SJCRH30 (cell line): ENCODE measurements at places on chromosomes 4 and X.

GRCh38 chrX:10087391-10087790 is 69.4 kb upstream of the CLCN4 start:
- H3K27me3 ChIP-seq: no peaks in the 10 kb centered on the region
- H3K27ac ChIP-seq: no peak overlapping the region
- DNase-seq: no peak
- no peak overlapping the region for H3K4me3 ChIP-seq
- H3K36me3 ChIP-seq: no peaks in the 10 kb centered on the region

DNA sequence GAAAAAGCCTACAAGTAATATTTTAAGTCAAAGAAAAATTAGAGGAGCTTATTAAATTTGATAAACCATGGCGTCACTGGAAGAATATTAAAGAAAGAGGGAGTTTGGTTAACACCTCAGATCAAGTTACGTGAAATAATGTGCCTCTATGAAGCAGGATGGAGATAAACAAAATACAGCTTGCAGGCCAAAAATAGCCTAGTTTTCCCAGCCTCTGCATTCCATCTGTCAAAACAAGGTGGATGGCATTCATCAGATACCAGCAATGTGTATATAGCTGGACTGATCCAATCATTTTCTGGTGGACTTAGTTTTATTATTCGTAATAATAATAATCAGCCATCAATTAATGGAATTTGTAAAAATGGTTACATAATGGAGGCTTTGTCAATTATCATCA is 230.7 kb downstream of the NR3C2 start:
- no peaks in the 10 kb centered on the region for H3K27me3 ChIP-seq
- no peak overlapping the region for H3K27ac ChIP-seq
- H3K4me1 ChIP-seq: peaks cover 5% of the 10 kb centered on the region
- H3K4me3 ChIP-seq: no peak overlapping the region
- DNase-seq: no peak

GRCh38 chrX:137052643-137053235 is 18.9 kb upstream of the GPR101 start:
- H3K4me3 ChIP-seq: no peak overlapping the region
- no peaks in the 10 kb centered on the region for H3K4me1 ChIP-seq
- no peak overlapping the region for H3K27ac ChIP-seq

- H3K36me3 ChIP-seq: no peaks in the 10 kb centered on the region
- no peaks in the 10 kb centered on the region for H3K27me3 ChIP-seq
- H3K27ac ChIP-seq: no peak overlapping the region
Observed at GRCh38 chr4:26108054-26108453, 194.0 kb downstream of the SMIM20 start.

DNA sequence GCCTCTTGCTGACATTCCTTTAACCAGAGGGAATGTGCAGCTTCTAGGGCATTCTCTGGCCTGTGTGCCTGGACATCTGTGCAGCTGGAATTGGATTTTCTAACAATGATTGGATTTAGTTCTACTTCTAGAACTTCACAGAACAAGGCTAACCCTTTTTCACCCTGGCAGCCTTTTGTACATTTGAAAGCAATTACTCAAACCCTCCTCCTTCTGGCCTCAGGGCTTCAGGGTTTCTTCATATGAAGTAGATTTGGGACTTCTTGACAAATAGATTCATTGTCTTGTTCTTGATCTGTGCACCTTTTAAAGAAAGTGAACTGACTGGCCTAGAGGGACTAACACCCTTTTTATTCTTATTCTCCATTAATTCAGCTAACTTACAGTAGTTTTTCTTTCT is 30.1 kb downstream of the SPATA18 start:
- no peaks in the 10 kb centered on the region for H3K27me3 ChIP-seq
- no peaks in the 10 kb centered on the region for H3K36me3 ChIP-seq
- H3K4me1 ChIP-seq: no peaks in the 10 kb centered on the region
- no peak for DNase-seq

DNA sequence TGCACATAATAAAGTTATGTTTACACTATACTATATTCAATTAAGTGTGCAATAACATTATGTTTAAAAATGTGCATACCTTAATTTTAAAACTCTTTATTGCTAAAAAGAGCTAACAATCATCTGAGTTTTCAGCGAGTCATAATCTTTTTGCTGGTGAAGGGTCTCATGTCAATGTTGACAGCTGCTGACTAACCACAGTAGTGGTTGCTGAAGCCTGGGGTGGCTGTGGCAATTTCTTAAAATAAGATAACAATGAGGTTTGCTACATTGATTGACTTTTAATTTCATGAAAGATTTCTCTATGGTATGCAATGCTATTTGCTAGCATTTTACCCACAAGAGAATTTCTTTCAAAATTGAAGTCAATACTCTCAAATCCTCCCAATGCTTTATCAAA is 58.6 kb downstream of the C4orf46 start:
- no peak overlapping the region for H3K27ac ChIP-seq
- H3K27me3 ChIP-seq: no peaks in the 10 kb centered on the region
- H3K4me3 ChIP-seq: no peak overlapping the region
- no peak for DNase-seq
- no peaks in the 10 kb centered on the region for H3K36me3 ChIP-seq

- no peak overlapping the region for H3K27ac ChIP-seq
- DNase-seq: no peak
- H3K4me3 ChIP-seq: no peak overlapping the region
- no peaks in the 10 kb centered on the region for H3K4me1 ChIP-seq
- H3K27me3 ChIP-seq: no peaks in the 10 kb centered on the region
Observed at GRCh38 chrX:155514225-155514624, 55.8 kb upstream of the F8A3 start.

DNA sequence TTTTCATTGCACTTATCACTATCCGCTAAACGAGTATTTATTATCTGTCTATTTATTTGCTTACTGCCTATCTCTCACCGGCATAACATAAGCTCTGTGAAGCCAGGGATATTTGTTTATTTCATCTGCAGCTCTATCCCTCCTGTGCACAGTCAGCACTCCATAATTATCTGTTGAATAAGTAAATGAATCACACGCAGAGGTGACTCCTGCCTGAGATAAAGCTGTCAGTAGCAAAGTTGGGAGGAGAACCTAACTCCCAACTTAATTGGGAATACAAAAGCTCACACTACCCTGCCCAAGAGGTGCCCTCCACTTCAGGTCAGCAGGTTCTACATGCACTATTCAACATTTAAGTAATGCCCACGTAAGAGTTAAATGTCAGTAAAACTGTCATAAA is 85.7 kb downstream of the CORIN start:
- DNase-seq: no peak
- no peak overlapping the region for H3K4me3 ChIP-seq
- no peaks in the 10 kb centered on the region for H3K27me3 ChIP-seq
- H3K4me1 ChIP-seq: no peaks in the 10 kb centered on the region

- no peaks in the 10 kb centered on the region for H3K4me1 ChIP-seq
- H3K36me3 ChIP-seq: no peaks in the 10 kb centered on the region
- H3K4me3 ChIP-seq: no peak overlapping the region
- no peak overlapping the region for H3K27ac ChIP-seq
Observed at GRCh38 chrX:79466636-79467035, 99.5 kb upstream of the ITM2A start.

- no peaks in the 10 kb centered on the region for H3K27me3 ChIP-seq
- DNase-seq: no peak
- H3K4me3 ChIP-seq: no peak overlapping the region
- no peak overlapping the region for H3K27ac ChIP-seq
- no peaks in the 10 kb centered on the region for H3K36me3 ChIP-seq
Observed at GRCh38 chr4:181661090-181661489, 582.1 kb upstream of the TENM3 start.

GRCh38 chr4:150943126-150943525 is 72.0 kb downstream of the LRBA start:
- no peaks in the 10 kb centered on the region for H3K4me1 ChIP-seq
- H3K4me3 ChIP-seq: no peak overlapping the region
- no peak for DNase-seq
- H3K36me3 ChIP-seq: no peaks in the 10 kb centered on the region

DNA sequence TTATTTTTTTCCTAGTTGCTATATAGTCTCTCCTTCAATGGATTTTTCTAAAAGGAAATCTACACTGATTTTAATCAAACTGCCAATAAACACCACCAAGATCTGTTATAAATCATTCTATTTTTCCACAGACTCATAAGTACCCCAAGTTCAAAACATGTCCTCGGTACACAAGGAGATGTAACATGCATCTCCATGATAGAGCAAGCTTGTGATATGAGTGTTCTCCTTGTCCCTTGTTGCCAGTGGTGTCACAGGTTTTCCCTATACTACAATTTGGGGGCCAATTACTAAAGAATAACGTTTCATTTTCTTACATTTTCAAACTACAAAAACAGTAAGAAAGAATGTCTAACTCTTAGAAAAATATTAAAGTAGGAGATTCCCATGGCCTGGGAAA is 491 bp downstream of the ARHGEF6 start:
- H3K36me3 ChIP-seq: no peaks in the 10 kb centered on the region
- H3K27me3 ChIP-seq: no peaks in the 10 kb centered on the region
- DNase-seq: no peak
- peak overlapping the region; percentile 46 for H3K4me3 ChIP-seq

GRCh38 chr4:1632109-1633104 is 51.7 kb downstream of the FAM53A start:
- H3K27ac ChIP-seq: no peak overlapping the region
- no peak overlapping the region for H3K4me3 ChIP-seq
- H3K4me1 ChIP-seq: peaks cover 8% of the 10 kb centered on the region
- DNase-seq: no peak

- H3K27ac ChIP-seq: no peak overlapping the region
- peaks cover 5% of the 10 kb centered on the region; the same call in 1 of the 2 replicates for H3K4me1 ChIP-seq
- no peak overlapping the region for H3K4me3 ChIP-seq
- no peaks in the 10 kb centered on the region for H3K27me3 ChIP-seq
- no peaks in the 10 kb centered on the region for H3K36me3 ChIP-seq
Observed at GRCh38 chrX:23822841-23823240, 39.9 kb downstream of the SAT1 start.

- peaks cover 5% of the 10 kb centered on the region for H3K27me3 ChIP-seq
- H3K36me3 ChIP-seq: no peaks in the 10 kb centered on the region
- no peak overlapping the region for H3K27ac ChIP-seq
- no peaks in the 10 kb centered on the region for H3K4me1 ChIP-seq
- H3K4me3 ChIP-seq: no peak overlapping the region
- no peak for DNase-seq
Observed at GRCh38 chr4:2084316-2084715, 25.2 kb downstream of the NAT8L start.

GRCh38 chr4:184423003-184423686 is 51.2 kb downstream of the IRF2 start:
- H3K4me1 ChIP-seq: no peaks in the 10 kb centered on the region
- H3K36me3 ChIP-seq: no peaks in the 10 kb centered on the region; the same call in 1 of the 2 replicates
- H3K27ac ChIP-seq: no peak overlapping the region
- H3K4me3 ChIP-seq: no peak overlapping the region
- no peak for DNase-seq

GRCh38 chr4:97670703-97671269 is 472.5 kb downstream of the STPG2 start:
- no peaks in the 10 kb centered on the region for H3K27me3 ChIP-seq
- no peak for DNase-seq
- no peak overlapping the region for H3K4me3 ChIP-seq
- no peaks in the 10 kb centered on the region for H3K4me1 ChIP-seq
- H3K27ac ChIP-seq: no peak overlapping the region

DNA sequence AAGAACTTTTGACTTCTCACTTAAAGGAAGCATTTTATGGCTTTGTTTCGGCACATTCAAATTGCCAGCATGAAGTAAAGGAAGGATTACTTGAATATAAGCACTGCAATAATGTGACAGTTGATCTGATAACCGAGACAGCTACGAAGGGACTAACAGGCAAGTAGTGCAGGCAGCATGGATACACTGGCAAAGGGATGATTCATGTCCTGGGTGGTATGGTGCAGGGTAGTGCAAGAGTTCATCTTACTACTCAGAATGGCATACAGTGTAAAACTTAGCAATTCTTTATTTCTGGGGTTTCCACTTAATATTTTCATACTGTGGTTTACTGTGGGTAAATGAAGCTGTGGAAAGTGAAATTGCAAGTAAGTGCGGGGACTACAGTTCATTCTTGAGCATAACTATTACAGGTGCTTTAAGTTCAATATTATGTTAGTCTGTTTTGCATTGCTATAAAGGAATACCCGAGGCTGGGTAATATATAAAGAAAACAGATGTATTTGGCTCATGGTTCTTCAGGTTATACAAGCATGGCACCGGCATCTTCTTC is 611.8 kb downstream of the SPOCK3 start:
- no peak overlapping the region for H3K4me3 ChIP-seq
- H3K4me1 ChIP-seq: no peaks in the 10 kb centered on the region
- no peak for DNase-seq
- no peaks in the 10 kb centered on the region for H3K27me3 ChIP-seq
- no peaks in the 10 kb centered on the region for H3K36me3 ChIP-seq

DNA sequence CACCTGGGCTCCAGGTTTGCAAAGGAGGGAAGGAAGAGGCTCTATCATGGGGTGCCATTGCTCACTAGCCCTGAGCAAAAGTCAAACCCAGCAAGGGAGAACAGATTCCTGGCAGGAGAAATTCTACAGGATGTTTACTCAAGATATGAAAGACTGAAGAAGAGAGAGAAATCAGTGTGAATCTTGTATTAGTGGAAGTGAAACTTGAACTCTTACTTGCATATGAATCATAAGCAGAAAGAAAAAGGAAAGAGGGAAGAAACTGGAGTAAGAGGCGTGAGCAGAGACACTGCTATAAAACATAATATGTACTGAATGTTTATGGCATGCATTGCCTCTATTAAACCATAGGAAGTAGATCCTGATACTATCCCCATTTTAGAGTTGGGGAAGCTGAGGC is 60.9 kb downstream of the C4orf46 start:
- no peaks in the 10 kb centered on the region for H3K4me1 ChIP-seq
- DNase-seq: no peak
- no peaks in the 10 kb centered on the region for H3K36me3 ChIP-seq
- H3K27ac ChIP-seq: no peak overlapping the region
- no peak overlapping the region for H3K4me3 ChIP-seq

- no peak overlapping the region for H3K4me3 ChIP-seq
- H3K27ac ChIP-seq: no peak overlapping the region
- no peaks in the 10 kb centered on the region for H3K4me1 ChIP-seq
- DNase-seq: no peak
Observed at GRCh38 chr4:174629265-174629664, 107.0 kb upstream of the HPGD start.

- H3K36me3 ChIP-seq: no peaks in the 10 kb centered on the region
- no peaks in the 10 kb centered on the region for H3K4me1 ChIP-seq
- no peak for DNase-seq
- no peak overlapping the region for H3K27ac ChIP-seq
- H3K4me3 ChIP-seq: no peak overlapping the region
Observed at GRCh38 chr4:19520939-19521520, 730.7 kb upstream of the SLIT2 start.

GRCh38 chr4:70571772-70572171 is 20.3 kb upstream of the AMBN start:
- H3K4me3 ChIP-seq: no peak overlapping the region
- no peaks in the 10 kb centered on the region for H3K27me3 ChIP-seq
- H3K4me1 ChIP-seq: no peaks in the 10 kb centered on the region

- DNase-seq: peak; percentile 83
- H3K27me3 ChIP-seq: no peaks in the 10 kb centered on the region
- H3K4me3 ChIP-seq: peak overlapping the region; percentile 62
- H3K4me1 ChIP-seq: 0 out of 2 replicates have a peak, but pooled peaks cover 3% of the 10 kb centered on the region
- no peaks in the 10 kb centered on the region for H3K36me3 ChIP-seq
Observed at GRCh38 chr4:127783026-127783769, 1.1 kb downstream of the HSPA4L start.

- H3K4me1 ChIP-seq: peaks cover 5% of the 10 kb centered on the region; the same call in 1 of the 2 replicates
- no peak overlapping the region for H3K4me3 ChIP-seq
- no peak overlapping the region for H3K27ac ChIP-seq
- H3K27me3 ChIP-seq: no peaks in the 10 kb centered on the region
- H3K36me3 ChIP-seq: no peaks in the 10 kb centered on the region
Observed at GRCh38 chr4:120691106-120691505, 231.4 kb downstream of the PRDM5 start.
